Mononuclear cell (primary cell): ENCODE measurements at places on chromosomes 6 and 20. TPM values are rescaled to one million over a fixed set of nuclear protein-coding genes. Genes with fewer than 3 reads are reported as not detected.

The ZSCAN16 gene
- 10.2 TPM for total RNA-seq

The SPEF1 gene
- not detected for total RNA-seq

The HSPA1L gene
- total RNA-seq = 2.7 TPM

The RNF5 gene
- total RNA-seq = 13.2 TPM

The CYP39A1 gene
- not detected for total RNA-seq

The CFB gene
- 3.1 TPM for total RNA-seq

The C6orf15 gene
- not detected for total RNA-seq

The FGD2 gene
- total RNA-seq = 41.7 TPM

The ANKEF1 gene
- total RNA-seq = 0.84 TPM

The ZSWIM3 gene
- 0.63 TPM for total RNA-seq

The STK35 gene
- 30.2 TPM for total RNA-seq

The IL17A gene
- total RNA-seq = not detected

The CAGE1 gene
- 0.94 TPM for total RNA-seq

The ZNF334 gene
- 0.10 TPM for total RNA-seq

The ADAM33 gene
- under 0.01 TPM for total RNA-seq

The CFAP61 gene
- not detected for total RNA-seq

The LGSN gene
- not detected for total RNA-seq

The DSP gene
- 0.94 TPM for total RNA-seq

The REM1 gene
- 0.10 TPM for total RNA-seq

The TINAG gene
- not detected for total RNA-seq

The TRAPPC3L gene
- total RNA-seq = 2.1 TPM

The CST5 gene
- not detected for total RNA-seq
